ENCODE measurements at places on chromosomes 3 and 15.

- DNase-seq = no peak
These were observed 317.5 kb upstream of the THRB start for GRCh38 chr3:24812116-24812515.

DNA sequence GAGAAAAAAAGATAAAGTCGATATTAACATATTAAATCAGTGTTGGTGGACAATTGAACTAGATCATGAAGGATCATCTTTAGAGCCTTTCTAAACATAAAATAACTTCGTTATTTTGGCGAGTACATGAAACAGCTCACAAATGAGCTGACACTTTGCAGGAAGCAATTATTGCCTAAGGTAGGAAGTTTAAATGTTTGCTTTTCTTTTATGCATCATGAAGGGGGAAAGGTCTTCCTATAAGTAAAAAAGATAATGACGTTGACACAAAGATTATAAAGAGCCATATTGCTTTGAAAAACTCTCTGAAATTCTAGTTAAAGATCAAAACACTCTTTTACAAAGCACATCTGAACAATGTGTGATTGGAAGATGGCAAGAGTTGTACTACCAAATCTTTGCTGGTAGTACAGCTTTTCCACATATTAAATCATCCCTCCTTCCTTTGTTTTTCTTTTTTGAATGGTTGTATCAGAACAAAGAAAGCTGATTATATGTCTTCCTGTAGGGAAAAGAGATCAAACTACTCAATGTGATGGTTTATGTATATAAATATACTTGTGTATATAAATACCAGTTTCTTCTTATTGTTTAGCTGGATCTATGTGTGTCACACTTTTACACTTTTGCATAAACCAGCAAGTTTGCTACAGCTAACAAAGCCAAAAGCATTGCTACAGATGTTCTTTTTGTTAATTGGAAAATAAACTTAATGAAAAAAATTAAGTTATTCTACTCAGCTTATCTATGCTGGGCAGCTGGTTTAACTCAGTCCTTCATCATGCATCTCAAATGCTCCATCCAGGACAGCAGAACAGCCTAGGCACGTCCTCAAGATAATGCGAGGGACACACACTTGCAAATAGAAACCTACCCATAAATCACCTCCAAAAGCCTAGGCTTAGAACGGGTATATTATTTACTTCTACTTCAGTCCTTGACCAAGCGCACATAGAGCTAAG is 850.8 kb upstream of the ROBO1 start:
- DNase-seq = no peak

DNA sequence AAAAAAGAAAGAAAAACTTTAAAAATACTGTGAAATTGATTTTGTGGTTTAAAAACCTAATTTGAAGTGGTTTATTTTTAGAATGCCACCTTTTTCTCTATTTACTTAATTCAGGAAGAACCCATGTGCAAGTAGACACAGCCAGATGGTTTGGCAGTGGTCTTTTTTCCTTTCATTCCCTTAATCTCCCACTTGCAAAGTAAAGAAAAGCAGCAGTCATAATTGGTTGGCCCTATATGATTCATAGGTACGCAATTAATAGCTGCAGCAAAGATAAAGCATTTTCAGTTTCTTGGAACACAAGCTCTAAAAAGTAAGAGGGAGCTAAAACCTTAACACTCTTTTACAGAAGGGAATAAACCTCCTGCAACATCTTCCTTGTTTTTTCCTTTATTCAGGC is 115.3 kb downstream of the MECOM start:
- DNase-seq = no peak

- DNase-seq = no peak
These were observed 410.5 kb downstream of the LSAMP start for GRCh38 chr3:116034794-116035193.

DNA sequence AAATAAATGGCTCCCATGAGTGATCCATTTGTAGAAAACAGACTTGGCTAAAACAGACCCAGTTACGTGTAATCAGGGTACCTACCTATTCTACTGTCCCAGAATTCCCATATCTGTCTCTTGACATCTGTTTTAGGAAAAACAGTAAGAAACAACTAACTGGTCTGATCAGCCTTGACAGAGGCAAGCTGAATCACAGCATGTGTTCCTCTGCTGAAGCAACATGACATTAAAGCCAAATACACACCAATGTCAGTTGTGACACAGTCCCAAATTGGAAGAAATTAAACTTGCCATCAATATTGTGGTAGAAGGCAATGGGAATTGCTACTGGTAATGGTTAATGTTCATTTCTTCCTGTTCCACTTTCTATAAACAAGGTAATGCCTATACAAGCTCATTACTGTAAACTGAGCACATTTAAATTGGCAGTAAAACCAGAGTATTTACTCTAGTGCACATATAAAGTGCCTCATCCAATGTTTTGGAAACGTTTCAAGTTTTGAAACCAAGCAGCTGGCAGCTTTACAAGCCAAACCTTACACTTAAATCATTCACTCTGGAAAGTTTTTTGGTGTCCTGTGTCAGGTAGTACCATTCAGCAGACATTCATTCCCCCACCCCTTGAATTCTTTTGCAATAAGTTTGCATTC is 27.0 kb downstream of the ALDH1A2 start:
- no peak for DNase-seq

GRCh38 chr3:94671078-94671477 is 608.2 kb downstream of the NSUN3 start:
- DNase-seq = no peak

GRCh38 chr3:171950373-171950772 is 89.0 kb upstream of the FNDC3B start:
- no peak for DNase-seq

DNA sequence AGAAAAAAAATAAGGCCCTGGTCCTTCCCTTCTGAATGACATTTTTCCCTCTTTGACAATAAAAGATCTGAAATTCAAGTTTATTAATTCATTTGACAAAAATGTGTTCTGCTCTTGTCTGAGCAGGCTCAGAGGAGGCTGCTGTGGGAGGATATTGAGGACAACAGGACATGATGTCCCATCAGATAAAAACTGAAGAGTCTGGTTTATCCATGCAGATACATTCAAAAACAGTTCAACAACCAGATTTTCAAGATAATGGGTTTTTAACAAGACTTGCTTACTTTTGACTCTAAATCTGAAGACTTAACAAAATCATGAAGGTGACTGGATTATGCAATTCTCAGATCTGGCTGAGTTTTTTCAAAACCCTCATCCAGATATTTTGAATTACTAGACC is 36.9 kb upstream of the STRIT1 start:
- DNase-seq = no peak

GRCh38 chr15:29731865-29732264 is 90.4 kb downstream of the TJP1 start:
- DNase-seq = no peak

GRCh38 chr3:86995537-86995936 is 4.6 kb upstream of the VGLL3 start:
- no peak for DNase-seq

GRCh38 chr3:146380046-146380445 is 89.3 kb downstream of the PLSCR2 start:
- no peak for DNase-seq

Data from stimulated activated CD8-positive, alpha-beta memory T cell treated with anti-CD3 and anti-CD28 coated beads, Interleukin-4, amount 100 ng/mL, for 4 hours (primary cell).